ENCODE measurements at places on chromosomes 11 and 22. TPM values are rescaled to one million over a fixed set of nuclear protein-coding genes. Genes with fewer than 3 reads are reported as not detected.

DNA sequence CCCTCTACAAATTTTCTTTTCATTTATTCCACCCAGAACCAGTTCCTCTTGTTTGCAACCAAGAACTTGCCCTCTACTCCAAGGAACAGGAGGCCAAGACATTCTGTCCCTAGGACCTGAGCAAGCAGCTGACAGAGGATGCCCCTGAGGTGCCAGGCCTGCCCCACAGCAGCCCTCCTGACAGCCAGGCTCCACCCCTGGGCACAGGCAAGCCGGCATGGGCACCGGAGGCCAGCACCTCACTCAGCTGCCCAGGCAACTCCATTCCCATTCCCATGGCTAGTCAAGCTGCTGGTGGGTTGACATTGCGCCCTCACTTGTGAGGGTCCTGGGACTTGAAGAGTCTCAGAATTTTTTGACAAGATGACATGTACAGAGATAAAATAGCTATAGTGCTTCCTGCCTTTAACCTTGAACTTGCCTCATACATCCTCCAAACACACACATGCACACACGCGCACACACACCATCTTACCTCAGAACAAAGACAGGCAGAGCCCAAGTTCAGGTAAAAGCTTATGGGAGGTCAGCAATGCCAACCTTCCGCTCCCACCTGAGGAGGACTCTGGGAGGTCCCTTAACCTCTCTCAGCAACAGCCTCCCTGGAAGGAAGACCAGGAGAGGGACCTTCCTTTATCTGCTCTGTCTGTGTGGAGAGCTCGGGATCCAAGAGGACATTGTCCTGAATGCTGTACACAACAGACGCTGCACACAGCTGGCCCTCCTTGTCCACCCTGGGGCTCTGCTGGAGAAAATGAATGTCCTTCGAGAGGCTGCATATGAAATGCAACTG lies 620.9 kb upstream of the CADM1 start:
- H3K4me1 ChIP-seq: no peaks in the 10 kb centered on the region
- no peak overlapping the region for H3K27ac ChIP-seq
- H3K27me3 ChIP-seq: no peaks in the 10 kb centered on the region
- no peaks in the 10 kb centered on the region for H3K36me3 ChIP-seq
- no peak overlapping the region for H3K4me3 ChIP-seq
- no peak for DNase-seq

- H3K27me3 ChIP-seq: no peaks in the 10 kb centered on the region
- no peak overlapping the region for H3K4me3 ChIP-seq
- H3K36me3 ChIP-seq: no peaks in the 10 kb centered on the region
- DNase-seq: no peak
- no peaks in the 10 kb centered on the region for H3K4me1 ChIP-seq
Measured at GRCh38 chr11:117479372-117479771, 151.7 kb downstream of the CEP164 start.

DNA sequence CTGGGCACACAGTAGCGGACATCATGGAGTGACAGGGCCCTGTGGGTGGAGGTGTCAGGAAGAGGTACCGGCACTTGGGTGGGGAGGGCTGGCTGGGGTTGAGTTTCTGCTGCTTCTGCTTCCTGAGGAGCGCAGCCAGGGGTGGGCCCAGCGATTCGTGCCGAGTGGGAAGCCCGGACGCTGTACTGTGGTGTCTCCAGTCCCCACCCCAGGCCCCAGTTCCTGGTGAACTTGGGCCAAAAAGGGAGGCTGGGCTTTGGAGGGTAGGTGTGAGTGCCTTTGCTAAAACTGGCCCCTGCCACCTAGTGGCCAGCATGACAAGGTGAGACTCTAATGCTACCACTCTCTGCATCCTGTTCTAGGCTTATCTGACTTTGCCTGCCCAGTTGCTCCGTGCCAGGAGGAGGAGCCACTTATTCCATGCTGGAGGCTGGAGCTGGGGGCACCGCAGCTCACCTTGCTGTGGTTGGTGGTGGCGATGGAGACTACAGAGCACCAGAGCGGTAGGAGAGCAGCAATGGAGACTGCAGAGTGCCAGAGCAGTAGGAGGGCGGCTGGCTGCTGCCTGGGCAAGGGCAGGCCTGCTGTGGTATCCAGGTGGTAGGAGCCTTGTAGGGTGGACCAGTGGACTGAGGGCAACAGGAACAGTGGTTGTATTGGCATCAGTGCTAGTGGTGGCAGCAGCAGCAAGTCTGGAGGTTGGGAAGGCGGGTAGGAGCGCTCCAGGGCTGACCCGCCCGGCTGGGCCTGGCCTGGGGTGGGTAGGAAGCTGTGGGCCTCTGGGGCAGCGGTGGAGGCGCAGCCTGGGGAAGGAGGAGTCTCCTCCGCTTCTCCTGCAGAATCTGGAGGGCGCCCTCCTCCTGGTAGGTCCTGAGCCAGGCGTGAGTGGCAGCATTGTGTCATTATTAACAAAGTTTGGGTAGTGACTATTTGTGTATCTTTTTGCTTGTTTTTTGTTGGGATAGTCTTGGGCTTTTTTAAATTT lies 2.2 kb upstream of the RFPL2 start:
- H3K27ac ChIP-seq: no peak overlapping the region
- no peak for DNase-seq
- H3K27me3 ChIP-seq: no peaks in the 10 kb centered on the region
- H3K4me3 ChIP-seq: no peak overlapping the region
- H3K36me3 ChIP-seq: no peaks in the 10 kb centered on the region

GRCh38 chr11:45725776-45726492 lies 60.5 kb upstream of the CHST1 start:
- 0 out of 2 replicates have a peak, but pooled peaks cover 12% of the 10 kb centered on the region for H3K27me3 ChIP-seq
- H3K36me3 ChIP-seq: no peaks in the 10 kb centered on the region
- no peak overlapping the region for H3K27ac ChIP-seq
- no peak overlapping the region for H3K4me3 ChIP-seq

DNA sequence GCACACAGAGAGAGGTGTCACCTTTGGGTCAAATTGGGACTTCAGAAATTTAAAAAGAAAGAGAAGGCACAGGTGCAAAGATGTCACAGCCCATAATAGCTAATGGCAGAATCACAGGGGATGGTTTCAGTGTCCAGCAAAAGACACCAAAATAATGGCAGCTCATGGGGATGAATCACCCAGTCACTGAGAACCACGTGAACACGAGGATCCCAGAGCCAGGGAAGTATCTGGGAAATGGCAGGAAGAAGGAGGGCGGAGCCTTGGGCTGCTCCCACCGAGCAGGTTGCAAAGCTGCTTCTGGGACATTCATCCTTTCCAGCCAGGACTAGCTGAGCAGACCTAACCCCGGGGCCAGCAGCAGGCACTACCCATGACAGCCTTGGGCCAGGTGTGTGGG lies 45.6 kb downstream of the TRMU start:
- no peak overlapping the region for H3K4me3 ChIP-seq
- no peak for DNase-seq

DNA sequence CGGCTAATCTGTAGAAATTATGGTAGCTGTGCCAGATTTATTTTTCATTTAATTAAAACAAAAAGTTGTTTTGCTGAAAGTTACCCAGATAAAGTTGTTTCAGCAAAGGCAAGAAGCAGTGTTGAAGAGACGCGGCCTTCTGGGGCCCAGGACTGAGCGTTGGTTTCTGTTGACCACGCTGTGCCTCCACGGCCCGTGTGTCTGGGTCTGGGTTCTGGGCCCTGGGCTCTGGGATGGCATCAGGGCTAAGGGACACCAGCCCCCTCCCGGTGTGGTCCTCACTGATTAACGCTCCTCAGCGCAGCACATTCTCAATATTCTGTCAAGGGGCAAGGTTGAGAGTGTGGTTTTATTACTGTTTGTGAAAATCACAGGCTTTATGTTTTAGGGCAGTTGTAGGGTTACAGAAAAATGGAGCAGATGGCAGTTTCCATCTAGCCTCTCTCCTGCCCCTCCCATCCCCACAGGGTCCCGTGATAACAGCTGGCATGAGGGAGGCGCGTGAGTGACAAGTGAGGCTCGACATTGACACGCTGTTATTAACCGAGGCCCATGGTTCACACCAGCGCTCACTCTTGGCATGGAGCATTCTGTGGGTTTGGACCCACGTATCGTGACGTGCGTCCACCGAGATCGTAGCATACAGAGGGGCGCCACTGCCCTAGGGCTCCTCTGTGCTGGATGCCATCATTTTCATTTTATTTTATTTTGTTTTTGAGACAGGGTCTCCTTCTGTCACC lies 1231.4 kb downstream of the BRD1 start:
- H3K27me3 ChIP-seq: peaks cover 17% of the 10 kb centered on the region
- peaks cover 3% of the 10 kb centered on the region for H3K4me1 ChIP-seq
- H3K36me3 ChIP-seq: no peaks in the 10 kb centered on the region
- no peak for DNase-seq
- no peak overlapping the region for H3K27ac ChIP-seq

DNA sequence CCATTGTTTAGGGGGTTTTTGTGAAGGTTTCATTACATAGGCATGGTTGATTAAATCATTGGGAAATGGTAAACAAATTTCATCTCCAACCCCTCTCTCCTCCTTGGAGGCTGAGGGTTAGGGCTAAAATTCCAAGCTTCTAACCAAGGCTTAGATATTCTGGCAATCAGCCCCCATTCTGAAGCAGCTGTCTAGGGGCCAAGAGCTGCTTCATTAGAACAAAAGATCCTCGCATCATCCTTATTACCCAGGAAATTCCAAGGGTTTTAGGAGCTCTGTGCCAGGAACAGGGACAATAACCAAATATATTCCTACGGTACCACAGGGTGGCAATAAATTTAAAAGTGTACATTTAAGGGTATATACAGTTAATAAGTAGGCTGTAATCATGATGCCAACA lies 22.5 kb upstream of the EED start:
- no peaks in the 10 kb centered on the region for H3K27me3 ChIP-seq
- no peak overlapping the region for H3K4me3 ChIP-seq
- peaks cover 11% of the 10 kb centered on the region for H3K4me1 ChIP-seq
- H3K27ac ChIP-seq: no peak overlapping the region

The BDNF gene
- 0.20 TPM for total RNA-seq

The SHISAL1 gene
- total RNA-seq: not detected

The OR2AG2 gene
- not detected for total RNA-seq

The MPPED2 gene
- total RNA-seq: 10.2 TPM

The CREB3L1 gene
- 0.30 TPM for total RNA-seq

The MAPK8IP2 gene
- total RNA-seq: 0.99 TPM
